ENCODE measurements at places on chromosomes 4 and X.

DNA sequence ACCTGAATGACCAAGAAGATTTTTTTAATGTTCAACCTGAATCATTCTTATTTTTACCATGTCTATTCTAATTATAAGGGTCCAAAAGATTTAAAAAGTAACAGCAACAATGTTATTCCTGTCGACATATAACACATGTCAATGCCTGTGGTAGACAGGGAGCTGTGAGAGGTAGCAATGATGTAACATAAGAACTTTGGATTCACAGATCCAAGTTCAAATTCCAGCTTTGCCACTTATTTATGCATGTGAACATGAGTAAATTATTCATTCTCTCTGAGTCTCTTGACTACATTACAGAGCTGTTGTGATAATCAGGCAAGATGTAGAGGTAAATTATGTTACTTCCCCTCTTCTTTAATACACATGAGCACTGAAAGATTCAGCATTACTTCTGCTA is 54.5 kb downstream of the KLHL8 start:
- DNase-seq: no peak

DNA sequence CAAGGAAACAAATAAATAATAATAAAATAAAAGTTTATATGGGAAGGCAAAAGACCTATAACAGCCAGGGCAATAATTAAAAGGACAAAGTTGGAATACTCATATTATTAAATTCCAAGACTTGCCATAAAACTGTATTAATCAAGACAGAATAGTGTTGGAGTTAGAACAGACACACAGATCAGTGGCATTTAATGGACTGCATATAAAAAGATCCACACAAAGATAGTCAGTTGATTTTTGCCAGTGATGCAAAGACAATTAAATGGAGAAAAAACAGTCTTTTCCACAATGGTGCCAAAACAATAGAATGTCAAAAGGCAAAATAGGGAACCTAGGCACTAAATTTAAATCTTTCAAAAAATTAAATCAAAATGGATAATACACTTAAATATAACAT is 587.1 kb upstream of the GRIA3 start:
- no peak for DNase-seq

DNA sequence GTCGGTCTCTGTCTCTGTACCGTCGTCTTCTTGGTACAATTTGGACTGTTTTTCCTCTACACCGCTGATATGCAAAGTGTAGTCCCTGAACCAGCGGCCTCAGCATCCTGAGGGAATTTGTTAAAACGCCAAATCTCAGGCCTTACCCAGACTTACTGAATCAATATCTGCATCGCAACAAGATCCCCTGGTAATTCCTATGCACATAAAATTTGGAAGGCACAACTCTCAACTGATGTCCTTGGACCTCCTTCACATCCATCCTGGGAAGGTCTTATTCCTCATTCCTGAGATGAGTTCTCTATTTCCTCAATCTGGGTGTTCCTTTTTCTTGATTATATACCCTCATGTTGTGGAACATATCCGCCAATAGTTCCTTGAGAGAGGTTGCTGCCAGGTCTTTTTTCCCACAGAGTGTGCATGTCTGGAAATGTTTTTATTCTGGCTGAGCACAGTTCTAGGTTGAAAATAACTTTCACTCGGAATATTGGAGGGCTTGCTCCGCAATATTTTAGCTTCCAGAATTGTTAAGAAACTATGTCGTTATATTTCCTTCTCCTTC is 738 bp upstream of the HPF1 start:
- DNase-seq: no peak

DNA sequence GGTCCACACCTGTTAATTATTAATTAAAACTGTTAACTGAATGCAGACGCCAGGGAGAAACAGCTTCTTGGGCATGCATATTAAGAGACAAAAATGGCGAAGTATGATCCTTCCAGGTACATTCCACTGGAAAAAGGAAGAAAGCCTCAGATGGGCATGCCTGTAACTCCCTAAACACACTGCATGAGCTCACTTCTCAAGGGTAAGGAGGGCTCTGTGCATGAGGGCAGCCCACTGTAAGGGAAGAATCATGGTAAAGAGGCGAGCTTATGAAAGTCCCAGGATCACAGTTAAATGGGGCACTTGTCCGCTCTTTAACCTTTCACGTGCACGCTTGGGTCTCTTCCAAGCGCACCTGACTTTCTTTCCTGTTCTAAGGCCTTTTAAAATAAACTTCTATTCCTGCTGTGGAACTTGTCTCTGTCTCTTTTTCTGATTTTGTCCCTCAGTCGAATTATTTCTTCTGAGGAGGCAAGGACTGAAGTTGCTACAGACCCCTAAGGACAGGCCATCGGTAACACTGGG is 321.7 kb downstream of the PPP1R2C start:
- no peak for DNase-seq

DNA sequence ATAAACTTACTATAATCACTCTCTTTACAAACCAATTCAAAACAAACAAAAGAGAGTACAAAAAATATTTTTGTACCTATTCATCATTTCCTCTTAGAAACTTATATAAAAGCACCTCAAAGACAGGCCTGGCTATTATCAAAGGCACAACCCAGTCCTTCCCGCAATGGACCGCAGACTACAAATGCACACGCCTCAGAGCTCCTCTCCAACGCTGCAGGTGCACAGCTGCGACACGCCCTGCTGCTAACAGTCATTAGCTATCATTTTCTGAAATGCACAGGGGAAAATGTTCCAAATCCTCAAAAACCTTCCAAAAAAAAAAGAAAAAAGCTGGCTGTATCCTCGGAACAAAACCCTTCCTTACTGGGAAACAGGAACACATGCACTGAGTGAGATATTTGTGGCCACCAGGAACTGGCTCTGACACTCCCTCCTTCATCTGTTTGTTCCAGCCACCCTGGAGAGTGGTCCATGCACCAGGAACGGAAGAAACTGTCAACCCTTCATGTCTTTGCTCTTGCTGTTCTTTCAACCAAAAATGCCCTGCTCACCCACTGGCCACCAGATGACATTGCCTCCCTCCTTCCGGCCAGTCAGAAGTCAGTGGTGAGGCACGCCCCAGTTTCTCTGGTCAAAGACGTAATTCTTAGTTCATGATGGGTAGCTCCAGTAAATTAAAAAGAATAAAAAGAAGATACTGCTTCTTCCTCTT is 16.7 kb downstream of the IRF2 start:
- no peak for DNase-seq

- DNase-seq: peak; percentile 82
Measured at GRCh38 chr4:88759039-88759894, 61.6 kb upstream of the NAP1L5 start.

DNA sequence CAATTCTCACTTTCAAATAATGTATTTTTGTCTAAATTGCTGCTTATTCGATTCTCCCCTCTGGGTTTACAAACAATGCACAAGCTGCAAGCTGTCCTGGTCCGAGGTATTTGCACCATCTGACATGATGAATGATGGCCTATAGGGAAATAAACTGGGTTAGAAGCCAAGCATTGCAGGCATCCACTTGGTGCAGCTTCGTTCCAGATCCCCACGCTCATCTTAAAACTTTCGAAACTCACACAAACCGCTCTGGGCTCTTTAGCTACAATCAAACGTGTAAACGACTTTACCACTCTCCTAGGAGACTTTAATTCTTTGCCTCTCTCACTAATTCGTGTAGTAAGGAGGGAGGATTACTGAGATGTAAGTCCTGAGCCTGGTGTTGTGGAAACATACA is 19.0 kb downstream of the PHKA2 start:
- DNase-seq: peak; percentile 29

GRCh38 chr4:176268963-176269362 is at the start of gene ASB5:
ASB5 (minus strand) TSS chr4:176269222; CDS start chr4:176269108, 114 bp downstream.
- DNase-seq: no peak

DNA sequence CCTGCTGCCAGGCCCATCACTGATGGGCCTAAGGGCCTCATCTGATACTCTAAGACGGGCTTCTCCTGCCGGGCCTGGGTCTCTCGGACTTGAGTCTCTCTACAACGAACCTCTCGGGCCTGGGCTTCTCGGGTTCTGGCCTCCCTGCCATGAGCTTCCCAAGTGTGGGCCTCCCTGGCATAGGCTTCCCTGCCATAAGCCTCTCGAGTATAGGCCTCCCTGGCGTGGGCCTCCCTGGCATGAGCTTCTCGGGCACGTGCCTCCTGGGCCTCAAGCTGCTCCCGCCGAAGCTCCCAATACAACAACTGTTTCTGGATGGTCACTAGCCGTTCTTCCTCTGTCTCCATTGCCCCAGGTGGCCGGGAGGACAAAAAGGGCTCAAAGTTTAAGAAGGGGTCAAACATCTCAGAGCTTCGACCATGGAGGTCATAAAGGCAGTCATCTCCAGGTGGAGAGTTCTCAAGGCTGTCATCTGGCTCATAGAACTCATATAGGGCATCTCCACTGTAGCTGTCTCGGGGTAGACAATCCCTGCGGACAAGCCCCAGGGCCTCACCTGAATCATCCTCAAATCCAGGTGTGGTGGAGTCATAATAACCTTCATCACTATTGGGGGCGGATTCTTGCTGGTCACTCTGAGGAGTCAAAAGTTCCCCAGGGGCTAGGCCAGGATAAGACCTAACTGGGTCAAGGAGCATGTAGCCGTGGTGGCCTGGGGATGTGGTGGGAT is 14.1 kb downstream of the AMER1 start:
- DNase-seq: no peak

DNA sequence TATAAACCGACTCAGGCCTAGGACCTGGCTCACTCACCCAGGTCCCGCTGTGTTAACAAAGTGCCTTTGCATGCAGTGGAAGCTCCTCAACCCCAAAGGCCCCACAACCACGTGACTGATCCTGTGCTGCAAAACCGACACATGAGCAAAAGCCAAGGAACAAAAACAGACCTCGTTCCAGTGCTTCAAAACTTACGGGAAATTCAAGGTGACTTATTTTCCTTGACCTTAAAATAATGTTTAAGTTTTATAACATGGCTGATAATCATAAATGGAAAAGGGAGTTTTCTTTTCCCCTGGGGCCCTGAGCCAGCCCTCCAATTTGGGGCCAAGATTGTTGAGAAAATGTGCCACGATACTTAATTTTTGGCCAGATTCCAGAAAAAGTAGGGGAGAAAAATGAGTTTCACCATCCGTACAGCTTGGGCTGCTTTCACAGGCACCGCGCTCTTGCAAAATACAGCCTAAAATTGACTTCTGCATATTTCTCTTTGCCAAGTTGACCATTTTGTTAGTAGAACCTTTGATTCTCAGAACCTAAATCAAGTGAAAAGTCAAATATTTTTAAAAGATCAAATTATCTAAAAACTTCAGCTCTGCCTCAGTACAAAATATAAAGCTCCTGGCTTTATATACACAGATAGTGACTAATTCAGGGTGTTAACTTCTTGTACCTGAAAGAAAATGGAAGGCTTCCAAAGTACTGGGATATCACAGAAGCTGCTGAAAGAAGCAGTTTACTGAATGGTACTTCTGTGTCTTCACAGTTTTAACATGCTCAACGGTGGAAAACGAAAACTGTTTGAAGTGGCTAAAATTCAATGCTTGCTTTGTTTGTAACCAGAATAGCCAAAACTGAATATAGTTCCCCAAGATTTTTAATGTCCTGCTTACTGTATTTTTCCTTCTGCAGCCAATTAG is 93.8 kb downstream of the APBB2 start:
- DNase-seq: peak; percentile 63

GRCh38 chr4:17667653-17668201 is 53.3 kb downstream of the MED28 start:
- DNase-seq: no peak

DNA sequence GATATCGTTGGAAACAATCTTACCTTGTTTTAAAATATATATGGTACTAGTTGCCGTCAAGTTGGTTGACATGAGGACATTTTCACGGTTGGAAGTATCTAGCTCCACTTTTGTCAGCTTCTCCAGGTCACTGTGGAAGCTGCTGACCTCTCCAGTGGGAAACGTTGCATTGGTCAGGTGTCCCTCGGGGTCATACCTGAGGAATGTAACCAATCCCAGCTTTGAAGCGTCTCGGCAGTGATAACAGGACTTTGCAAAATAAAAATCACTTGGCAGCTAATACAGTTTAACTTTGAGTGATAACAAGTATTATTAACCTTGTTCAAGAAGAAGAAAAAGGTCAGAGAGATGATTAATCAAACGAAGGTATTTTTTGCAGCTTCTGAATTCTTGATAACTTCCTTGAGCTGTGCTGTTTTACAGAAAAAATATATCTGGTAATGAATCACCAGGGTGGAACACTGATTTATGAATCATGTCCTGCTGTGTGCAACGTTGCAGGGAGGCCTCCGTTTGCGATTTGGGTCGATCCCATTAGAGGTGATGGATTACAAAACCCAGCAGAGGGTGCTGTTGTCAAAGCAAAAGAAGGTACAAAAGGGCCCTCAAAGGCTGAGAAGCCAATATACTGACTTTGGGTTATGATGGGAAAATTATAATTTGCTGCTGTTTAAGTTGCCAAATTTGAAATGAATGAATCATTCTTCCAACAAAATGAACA is 60.1 kb downstream of the SH2D1A start:
- peak; percentile 85 for DNase-seq

GRCh38 chr4:636628-637159 is 11.3 kb downstream of the PDE6B start:
- DNase-seq: no peak

DNA sequence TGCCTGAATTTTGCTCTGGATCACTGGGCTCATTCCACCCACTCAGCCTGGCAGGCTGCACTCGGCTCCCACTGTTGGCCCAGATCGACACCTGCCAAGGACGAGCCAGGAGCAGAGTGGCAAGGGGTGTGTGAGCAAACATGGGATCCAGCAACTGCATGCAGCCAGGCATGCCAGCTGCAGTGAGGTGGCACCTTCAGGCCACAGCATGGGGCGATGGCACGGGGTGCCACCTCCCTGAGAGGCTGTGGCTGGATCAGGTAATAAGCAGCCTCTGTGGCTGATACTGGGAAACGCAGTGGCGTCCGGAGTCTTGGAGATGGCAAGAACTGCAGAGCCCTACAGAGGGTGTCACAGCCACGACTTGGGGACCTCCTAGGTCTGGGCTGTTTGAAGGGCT is 244.5 kb upstream of the FSTL5 start:
- no peak for DNase-seq

DNA sequence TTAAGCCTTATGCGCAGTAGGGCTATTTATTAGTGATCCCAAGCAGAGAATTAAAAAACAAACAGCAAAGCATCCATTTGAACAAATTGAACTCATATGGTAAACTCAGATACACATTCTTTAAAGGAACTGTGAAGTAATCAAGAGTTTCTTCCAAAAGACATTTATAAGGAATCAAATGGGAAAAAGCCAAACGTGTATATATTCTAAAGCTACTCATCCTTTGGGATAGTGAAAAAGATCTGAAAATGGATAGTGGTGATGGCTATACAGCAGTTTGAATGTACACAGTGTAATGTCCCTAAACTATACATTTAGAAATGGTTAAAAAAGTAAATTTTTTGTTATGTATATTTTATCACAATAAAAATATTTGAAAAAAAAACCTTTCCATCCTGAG is 16.6 kb upstream of the HPGDS start:
- DNase-seq: no peak

DNA sequence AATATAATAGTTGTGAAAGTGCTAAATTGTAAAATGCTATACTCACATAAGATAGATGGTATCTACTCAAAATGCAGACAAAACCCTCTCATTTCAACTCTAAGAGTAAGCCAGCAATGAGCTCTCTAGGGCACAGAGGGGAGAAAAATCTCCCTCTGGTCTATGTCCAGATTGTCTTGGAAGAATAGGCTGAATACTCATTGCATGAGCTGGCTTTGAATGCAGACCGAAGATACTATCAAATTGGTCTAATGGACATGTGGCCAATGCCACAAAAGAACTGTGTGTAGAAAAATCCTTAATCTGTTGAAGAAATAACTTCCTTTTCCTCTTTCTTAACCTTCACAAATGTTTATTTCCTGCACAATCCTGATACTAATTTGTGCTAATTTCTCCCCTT is 3.5 kb downstream of the ZXDA start:
- peak; percentile 65 for DNase-seq

Measured in fibroblast of upper back skin (primary cell).